ENCODE measurements at places on chromosomes 11 and 22.

DNA sequence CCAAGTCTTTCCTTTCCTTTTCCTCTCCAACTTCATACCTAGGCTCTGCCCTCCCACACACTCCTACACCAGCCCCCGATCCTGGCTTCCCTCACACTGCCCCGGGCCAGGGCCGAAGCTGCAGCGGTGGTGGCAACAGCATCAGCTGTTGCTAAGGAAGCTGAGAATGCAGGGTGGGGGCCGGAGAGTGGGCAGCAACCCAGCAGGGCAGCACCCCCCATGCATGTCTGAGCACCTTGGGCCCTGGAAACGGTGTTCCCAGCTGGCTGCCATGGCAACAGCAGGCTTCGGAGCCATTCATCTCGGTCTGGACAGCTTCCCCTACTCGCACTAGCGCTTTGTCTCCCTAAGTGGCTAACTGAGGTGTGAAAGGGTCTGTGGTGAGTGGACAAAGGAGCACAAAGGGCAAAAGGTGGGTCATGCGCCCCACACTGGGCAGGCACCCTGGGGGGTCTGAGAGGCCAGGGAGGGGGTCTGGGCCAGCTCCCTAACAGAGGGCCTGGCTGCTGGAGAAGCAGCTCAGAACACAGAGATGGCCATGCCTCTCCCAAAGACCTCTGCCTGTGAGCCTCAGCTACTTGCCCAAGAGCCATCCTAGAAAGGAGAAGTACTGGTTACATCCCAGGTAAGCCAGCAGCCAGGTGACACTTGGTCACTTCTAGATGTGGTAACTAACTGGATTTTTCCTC, 42.1 kb upstream of the JAM3 start:
- no peaks in the 10 kb centered on the region for H3K36me3 ChIP-seq
- no peak for DNase-seq
- no peak overlapping the region for H3K27ac ChIP-seq
- no peak overlapping the region for H3K4me3 ChIP-seq
- no peaks in the 10 kb centered on the region for H3K4me1 ChIP-seq
- peaks cover 2% of the 10 kb centered on the region for H3K27me3 ChIP-seq

DNA sequence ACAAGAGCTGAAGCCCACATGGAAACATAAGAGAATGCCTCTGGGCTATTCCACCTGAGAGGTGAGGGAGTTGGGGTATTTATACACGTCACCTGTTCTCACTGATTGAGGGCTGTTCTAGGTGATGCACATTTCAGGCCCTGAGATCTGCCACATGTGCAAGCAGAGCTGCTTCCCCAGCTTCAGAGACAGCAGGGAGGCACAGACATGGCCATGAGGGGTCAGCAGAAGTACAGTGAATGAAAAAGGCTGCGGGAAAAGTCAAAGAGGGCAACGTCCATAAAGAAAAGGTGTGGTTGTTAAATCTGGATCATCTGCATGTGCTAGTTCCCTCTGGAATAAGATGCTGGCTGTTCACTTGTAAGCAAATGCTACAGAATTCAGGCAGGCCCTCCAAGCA, 75.4 kb downstream of the GAB4 start:
- H3K27ac ChIP-seq, result no peak overlapping the region
- no peak overlapping the region for H3K4me3 ChIP-seq
- H3K36me3 ChIP-seq, result no peaks in the 10 kb centered on the region

DNA sequence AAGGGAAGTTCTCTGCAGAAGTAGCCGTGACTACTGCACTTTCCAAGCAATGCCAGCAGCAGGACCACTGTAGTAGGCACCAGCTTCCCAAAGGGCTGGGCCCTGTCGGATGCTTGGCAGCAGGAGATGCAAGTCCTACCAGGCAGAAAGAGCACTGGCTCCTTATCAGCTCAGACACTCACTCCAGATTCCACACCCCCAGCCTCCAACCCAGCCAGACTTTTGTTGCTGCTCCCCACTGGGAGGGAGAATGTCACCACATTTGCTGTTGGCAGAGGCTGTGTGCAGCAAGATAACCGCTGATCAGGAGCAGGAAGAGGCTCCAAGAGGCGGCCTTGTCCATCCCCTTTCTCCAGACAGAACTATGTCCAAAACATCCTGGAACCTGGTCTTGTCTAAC, 118.7 kb downstream of the C11orf58 start:
- no peaks in the 10 kb centered on the region for H3K27me3 ChIP-seq
- no peak overlapping the region for H3K4me3 ChIP-seq
- H3K27ac ChIP-seq, result no peak overlapping the region
- peaks cover 8% of the 10 kb centered on the region for H3K36me3 ChIP-seq
- no peaks in the 10 kb centered on the region for H3K4me1 ChIP-seq

GRCh38 chr11:1917523-1918435, 1.7 kb upstream of the TNNT3 start:
- DNase-seq, result no peak
- H3K27me3 ChIP-seq, result no peaks in the 10 kb centered on the region
- H3K4me1 ChIP-seq, result no peaks in the 10 kb centered on the region
- no peak overlapping the region for H3K27ac ChIP-seq
- no peaks in the 10 kb centered on the region for H3K36me3 ChIP-seq

DNA sequence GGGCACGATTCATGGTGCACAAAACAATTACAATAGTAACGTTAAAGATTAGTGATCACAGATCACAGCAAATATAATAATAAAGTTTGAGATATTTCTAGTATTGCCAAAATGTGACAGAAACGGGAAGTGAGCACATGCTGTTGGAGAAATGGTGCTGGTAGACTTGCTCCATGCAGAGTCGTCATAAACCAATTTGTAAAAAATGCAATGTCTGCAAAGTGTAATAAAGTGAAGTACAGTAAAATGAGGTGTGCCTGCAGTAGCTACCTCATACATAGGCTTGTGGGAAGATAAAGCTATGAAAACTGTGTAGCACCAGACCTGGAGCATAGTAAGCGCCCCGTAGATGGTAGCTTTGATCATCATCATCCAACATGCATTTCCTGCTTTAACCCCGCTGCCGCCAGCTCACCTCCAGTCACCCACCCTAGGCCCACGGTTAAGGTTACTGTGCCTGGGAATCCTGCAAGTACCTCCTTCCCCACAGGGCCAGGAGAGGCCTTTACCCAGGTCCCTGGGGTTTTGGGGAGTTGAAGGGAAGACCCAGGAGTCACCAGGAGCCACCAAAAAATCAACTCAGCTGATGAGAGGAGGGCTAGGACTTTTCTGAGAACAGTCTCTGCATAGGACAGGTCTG, 59.2 kb downstream of the MYO7A start:
- no peaks in the 10 kb centered on the region for H3K27me3 ChIP-seq
- no peaks in the 10 kb centered on the region for H3K4me1 ChIP-seq
- peaks cover 21% of the 10 kb centered on the region for H3K36me3 ChIP-seq
- DNase-seq, result no peak
- H3K4me3 ChIP-seq, result no peak overlapping the region

- no peaks in the 10 kb centered on the region for H3K4me1 ChIP-seq
- H3K4me3 ChIP-seq, result no peak overlapping the region
- no peak for DNase-seq
These were observed 6.9 kb downstream of the OR52H1 start for GRCh38 chr11:5541427-5541826.

DNA sequence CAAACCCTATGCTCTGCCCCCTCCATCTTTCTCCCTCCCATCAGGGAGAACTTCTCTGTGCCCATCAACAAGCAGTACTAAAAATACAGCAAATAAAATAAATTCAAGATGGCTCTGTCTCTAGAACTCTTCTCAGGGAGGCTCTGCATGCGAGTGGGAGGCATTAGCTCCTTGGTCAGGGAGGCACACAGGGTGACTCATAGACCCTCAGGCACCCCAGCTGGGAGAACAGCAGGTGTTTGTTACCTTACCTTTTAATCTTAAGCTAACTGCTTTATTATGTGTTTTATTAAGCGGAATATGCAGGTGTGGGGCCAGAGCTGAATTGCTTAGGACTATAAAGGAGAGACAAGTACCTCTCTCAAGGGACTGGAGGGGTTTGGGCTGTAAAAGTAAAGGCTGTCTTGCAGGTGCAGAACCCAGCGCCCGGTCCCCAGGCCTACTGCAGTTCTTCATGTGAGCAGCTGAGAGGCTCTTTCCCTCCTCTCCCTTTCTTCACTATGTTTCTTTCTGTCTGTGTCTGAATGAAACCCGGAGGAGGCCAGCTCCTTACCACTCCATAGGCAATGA, 20.8 kb downstream of the CSNK2A3 start:
- H3K36me3 ChIP-seq, result peaks cover 82% of the 10 kb centered on the region
- no peaks in the 10 kb centered on the region for H3K27me3 ChIP-seq
- H3K27ac ChIP-seq, result no peak overlapping the region
- DNase-seq, result no peak
- H3K4me1 ChIP-seq, result no peaks in the 10 kb centered on the region
- H3K4me3 ChIP-seq, result no peak overlapping the region

- H3K27ac ChIP-seq, result no peak overlapping the region
- peaks cover 22% of the 10 kb centered on the region for H3K4me1 ChIP-seq
- H3K4me3 ChIP-seq, result no peak overlapping the region
- H3K27me3 ChIP-seq, result no peaks in the 10 kb centered on the region
- H3K36me3 ChIP-seq, result no peaks in the 10 kb centered on the region
These were observed 3.9 kb downstream of the CNIH2 start for GRCh38 chr11:66281776-66282467.

- DNase-seq, result peak; percentile 69
- H3K4me3 ChIP-seq, result no peak overlapping the region
- no peaks in the 10 kb centered on the region for H3K36me3 ChIP-seq
- H3K4me1 ChIP-seq, result no peaks in the 10 kb centered on the region
- peak overlapping the region; percentile 7 for H3K27ac ChIP-seq
These were observed 2.9 kb upstream of the GGT5 start for GRCh38 chr22:24247564-24248344.

- no peaks in the 10 kb centered on the region for H3K4me1 ChIP-seq
- H3K27me3 ChIP-seq, result no peaks in the 10 kb centered on the region
- no peak overlapping the region for H3K4me3 ChIP-seq
- no peaks in the 10 kb centered on the region for H3K36me3 ChIP-seq
- H3K27ac ChIP-seq, result no peak overlapping the region
These were observed 487.0 kb downstream of the TBC1D22A start for GRCh38 chr22:47249370-47249928.

- DNase-seq, result no peak
- H3K4me1 ChIP-seq, result no peaks in the 10 kb centered on the region
- no peaks in the 10 kb centered on the region for H3K27me3 ChIP-seq
- H3K4me3 ChIP-seq, result no peak overlapping the region
- no peak overlapping the region for H3K27ac ChIP-seq
These were observed 158.7 kb upstream of the ARHGAP20 start for GRCh38 chr11:110870816-110871522.

DNA sequence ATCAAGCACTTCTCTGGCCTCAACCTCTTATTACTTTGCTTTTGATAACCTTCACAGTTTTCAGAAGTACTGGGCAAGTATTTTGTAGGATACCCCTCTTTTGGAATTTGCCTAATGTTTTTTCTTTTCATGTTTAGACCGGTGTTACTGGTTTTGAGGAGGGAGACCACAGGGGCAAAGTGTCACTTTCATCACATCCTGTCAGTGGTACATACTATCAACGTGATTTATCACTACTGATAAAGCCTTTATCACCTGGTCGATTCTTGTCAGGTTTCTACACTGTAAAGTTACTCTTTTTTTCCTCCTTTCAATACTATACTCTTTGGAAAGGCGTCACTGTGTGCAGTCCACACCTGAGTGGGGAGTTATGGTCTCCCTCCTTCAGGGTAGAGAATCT, 26.7 kb downstream of the QSER1 start:
- DNase-seq, result no peak
- no peak overlapping the region for H3K4me3 ChIP-seq
- peaks cover 4% of the 10 kb centered on the region for H3K4me1 ChIP-seq
- no peaks in the 10 kb centered on the region for H3K27me3 ChIP-seq
- no peaks in the 10 kb centered on the region for H3K36me3 ChIP-seq

- DNase-seq, result no peak
- no peaks in the 10 kb centered on the region for H3K27me3 ChIP-seq
- no peaks in the 10 kb centered on the region for H3K4me1 ChIP-seq
These were observed 293.6 kb upstream of the MTNR1B start for GRCh38 chr11:92675810-92676209.

- no peak overlapping the region for H3K4me3 ChIP-seq
- H3K27ac ChIP-seq, result no peak overlapping the region
- no peak for DNase-seq
- no peaks in the 10 kb centered on the region for H3K27me3 ChIP-seq
These were observed 32.5 kb upstream of the RASL10A start for GRCh38 chr22:29348041-29348440.

- no peaks in the 10 kb centered on the region for H3K4me1 ChIP-seq
- DNase-seq, result no peak
- H3K36me3 ChIP-seq, result no peaks in the 10 kb centered on the region
- H3K4me3 ChIP-seq, result no peak overlapping the region
- no peak overlapping the region for H3K27ac ChIP-seq
These were observed 315.7 kb downstream of the INSC start for GRCh38 chr11:15430381-15430780.

DNA sequence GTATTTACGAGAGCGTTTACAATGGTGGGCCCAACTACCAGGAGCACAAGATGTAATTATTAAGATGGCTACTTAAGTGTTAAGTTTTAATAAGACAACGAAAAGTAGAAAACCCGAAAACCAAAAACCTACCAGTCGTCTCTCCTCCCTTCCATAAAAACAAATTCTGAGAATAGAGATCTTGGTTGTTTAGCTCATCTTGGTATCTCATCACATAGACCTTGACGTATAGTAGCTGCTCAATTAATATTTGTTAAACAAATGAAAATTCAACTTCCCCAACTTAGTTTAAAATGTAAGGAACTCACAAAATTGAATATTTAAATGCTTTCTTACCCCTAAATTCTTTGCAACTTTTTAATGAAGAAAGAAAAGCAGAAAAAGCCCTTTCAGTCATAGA, 669 bp downstream of the KDM4D start:
- H3K27me3 ChIP-seq, result no peaks in the 10 kb centered on the region
- DNase-seq, result no peak
- peaks cover 1% of the 10 kb centered on the region for H3K4me1 ChIP-seq
- peak overlapping the region; percentile 91 for H3K4me3 ChIP-seq
- H3K36me3 ChIP-seq, result peaks cover 18% of the 10 kb centered on the region

GRCh38 chr22:24105013-24105360, 76.3 kb upstream of the SUSD2 start:
- H3K4me1 ChIP-seq, result no peaks in the 10 kb centered on the region
- H3K27ac ChIP-seq, result no peak overlapping the region
- H3K4me3 ChIP-seq, result no peak overlapping the region

DNA sequence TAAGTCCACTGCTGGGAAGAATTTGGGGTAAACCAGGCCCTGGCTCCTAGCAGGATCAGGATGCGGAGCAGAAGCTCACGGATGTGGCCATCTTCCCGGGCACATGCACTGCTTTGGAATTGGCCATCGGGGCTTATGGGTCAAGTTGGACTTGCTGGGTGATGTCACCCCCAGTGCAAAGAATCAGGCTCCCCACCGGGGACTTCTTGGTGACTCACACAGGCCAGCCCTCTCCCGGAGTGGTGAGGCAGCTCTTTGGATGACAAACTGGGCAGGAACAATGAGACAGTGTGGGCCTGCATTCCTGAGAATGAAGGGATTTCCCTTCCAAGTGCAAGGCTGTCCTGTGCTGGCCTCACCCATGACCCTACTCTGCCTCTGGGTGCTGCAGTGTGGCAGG, 128.8 kb upstream of the ANO1 start:
- no peaks in the 10 kb centered on the region for H3K27me3 ChIP-seq
- H3K36me3 ChIP-seq, result no peaks in the 10 kb centered on the region
- no peaks in the 10 kb centered on the region for H3K4me1 ChIP-seq
- DNase-seq, result no peak
- H3K27ac ChIP-seq, result no peak overlapping the region
